ENCODE measurements at places on chromosomes 11 and 22.

- no peak for DNase-seq
These were observed 94.7 kb upstream of the RASSF10 start for GRCh38 chr11:12914400-12914912.

DNA sequence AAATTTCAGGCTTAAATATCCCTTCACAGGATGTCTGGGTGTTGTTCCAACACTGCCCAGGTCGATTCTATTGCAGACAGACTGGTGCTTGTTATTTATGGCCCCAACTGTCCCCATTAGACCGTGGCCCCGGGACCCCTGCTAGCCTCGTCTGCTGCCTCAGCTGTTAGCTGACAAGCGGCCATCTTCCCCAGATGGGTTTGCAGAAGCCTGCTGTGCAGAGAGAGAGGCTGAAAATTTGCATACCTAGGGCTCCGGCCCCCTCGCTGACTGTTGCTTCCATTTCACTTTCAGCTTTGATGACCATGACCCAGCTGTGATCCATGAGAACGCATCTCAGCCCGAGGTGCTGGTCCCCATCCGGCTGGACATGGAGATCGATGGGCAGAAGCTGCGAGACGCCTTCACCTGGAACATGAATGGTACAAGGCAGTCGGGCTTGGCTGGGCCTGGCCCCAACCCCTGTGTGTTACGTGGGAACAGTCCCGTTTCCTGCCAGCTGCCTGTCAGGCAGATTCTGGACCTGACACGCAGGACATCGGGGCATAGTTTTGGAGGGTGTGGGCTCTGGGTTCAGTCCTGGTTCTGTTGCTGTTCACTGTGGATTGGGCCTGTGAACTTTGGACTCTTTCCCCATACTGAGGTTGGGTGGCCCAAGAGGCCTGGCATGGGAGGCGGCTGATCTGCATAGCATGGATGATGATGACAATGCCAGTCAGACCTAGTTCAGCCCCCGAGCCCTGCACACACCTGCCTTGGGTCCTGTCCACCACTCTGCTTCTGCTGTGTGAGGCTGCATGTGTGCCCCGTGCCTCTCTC is 16.4 kb downstream of the SMARCB1 start:
- no peak for DNase-seq

- no peak for DNase-seq
These were observed 304.4 kb downstream of the AASDHPPT start for GRCh38 chr11:106381895-106382294.

- DNase-seq: no peak
These were observed 87.4 kb downstream of the HIPK3 start for GRCh38 chr11:33344611-33345010.

- DNase-seq: no peak
These were observed 392.1 kb downstream of the NTM start for GRCh38 chr11:131762346-131763110.
